ENCODE measurements at places on chromosomes 3 and 15.

GRCh38 chr15:61080221-61081026, 148.7 kb downstream of the RORA start:
- no peak for DNase-seq

DNA sequence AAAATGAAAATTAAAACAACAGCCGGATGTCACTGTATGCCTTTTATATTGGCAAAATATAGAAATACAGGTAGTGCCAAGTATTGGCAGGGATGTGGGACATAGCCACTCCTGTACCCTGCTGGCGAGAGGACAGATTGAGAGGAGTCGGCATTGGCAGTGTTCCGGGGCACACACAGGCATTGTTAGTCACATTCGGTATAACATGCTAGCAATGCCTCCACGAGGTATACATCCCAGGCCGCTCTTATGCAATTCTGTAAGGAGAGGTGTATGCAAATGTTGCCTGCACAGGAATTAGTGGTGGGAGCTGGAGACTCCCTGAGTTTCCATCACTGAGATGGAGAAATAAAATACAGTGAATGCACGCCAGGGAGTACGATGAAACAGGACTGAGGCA, 99.4 kb upstream of the DLG1 start:
- DNase-seq, result no peak

GRCh38 chr15:37070686-37071085, 29.7 kb downstream of the MEIS2 start:
- DNase-seq, result no peak

GRCh38 chr15:51160484-51160883, 65.8 kb upstream of the TNFAIP8L3 start:
- no peak for DNase-seq
